CD4-positive, alpha-beta T cell treated with Interleukin-1 beta for 1 hour (primary cell): ENCODE measurements at places on chromosomes 2 and 18.

DNA sequence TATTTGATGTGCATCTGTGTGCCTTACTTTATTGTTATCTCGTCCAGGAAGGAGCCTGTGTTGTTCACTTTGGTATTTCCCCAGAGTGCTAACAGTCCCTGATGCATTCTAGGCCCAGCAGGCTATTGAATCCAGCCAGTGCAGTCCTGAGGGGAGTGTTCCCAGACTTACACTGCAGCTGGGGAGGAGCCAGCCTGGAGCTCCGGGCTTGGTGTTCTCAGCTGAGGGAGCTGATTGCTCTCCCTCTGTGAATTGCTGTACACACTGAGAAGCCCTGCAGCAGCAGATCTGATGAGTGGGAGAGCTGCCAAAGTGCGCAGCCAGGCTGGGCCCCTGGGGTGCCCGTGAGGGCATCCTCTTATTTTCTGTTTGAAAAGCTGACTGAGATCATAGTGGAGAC lies 159.2 kb downstream of the GALNT3 start:
- DNase-seq = no peak

DNA sequence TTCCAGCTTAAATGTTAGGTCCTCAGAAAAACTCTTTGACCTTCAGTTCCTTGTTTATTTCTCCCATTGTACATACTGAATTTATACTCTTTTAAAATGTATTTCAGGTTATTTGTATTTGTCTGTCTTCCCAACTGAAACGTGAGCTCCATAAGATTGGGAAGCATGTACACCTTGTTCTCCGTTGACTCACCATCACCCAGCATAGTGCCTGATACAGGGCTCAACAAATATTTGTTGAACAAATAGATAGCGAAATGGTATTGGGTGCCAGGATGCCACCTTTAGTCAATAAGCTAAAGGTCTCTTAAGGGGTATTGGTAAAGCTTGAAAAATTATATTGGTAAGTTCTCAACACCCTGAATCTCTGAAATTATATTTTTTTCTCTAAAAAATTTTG lies 1841.3 kb upstream of the CELF4 start:
- DNase-seq = no peak

DNA sequence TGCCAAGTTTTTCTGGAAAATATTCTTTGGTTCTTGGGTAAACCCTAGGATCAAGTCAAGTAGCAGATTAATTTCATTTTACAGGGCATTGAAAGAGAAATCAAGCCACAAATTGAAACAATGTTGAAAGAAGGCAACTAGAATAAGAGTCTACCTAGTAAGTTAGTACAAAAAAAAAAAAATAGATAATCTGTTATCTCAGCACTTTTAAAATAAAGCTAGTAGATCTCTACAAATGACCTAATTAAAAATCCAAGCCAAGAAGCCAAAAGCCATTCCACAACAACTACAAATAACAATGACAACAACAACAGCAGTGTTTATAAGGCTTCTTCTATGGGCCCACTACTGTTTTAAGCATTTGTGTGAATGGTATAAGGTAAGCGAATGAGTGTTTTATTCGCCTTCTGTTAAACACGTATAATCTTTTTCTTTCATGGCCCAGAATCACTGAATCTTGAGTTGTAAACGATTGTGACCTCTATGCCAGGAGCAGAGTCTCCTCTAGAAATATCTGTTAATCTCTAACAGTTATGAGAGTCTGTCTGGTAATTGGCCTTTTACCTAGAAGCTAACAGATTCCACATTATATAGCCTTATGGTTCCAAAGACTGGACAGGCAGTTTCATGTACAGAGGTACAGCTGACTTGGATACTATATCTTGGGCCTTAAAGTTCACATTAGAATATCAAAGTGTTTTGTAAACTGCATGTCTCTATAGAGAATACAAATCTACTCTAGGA lies 28.6 kb upstream of the CUL3 start:
- DNase-seq = no peak

- DNase-seq = no peak
Observed at GRCh38 chr2:102844911-102845310, 83.1 kb downstream of the TMEM182 start.

- DNase-seq = no peak
Observed at GRCh38 chr2:110813896-110814295, 81.5 kb downstream of the ACOXL start.
